Cerebellar cortex (tissue), 1 donor: ENCODE measurements at places on chromosomes 3 and 15.

GRCh38 chr3:23815879-23816278 is 10.1 kb downstream of the UBE2E1 start:
- no peak for DNase-seq

DNA sequence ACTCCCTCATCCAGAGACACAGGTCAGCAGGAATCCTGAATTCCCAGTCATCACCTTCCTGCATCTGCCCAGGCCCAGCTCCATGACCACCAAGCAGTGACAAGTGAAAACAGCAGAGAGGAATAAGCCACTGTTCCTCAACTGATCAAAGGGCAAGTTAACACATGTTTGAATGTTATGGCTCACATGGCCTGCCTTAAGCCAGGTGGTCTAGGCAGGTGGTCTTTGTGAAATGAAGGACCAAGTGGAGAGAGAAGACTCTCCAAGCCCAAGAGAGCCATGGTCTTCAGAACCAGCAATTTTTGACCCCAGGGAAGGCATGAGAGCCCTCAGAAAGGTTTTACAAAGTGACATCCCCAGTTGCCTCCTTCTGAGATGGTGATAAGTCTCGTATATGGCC is 161.8 kb downstream of the EPHB1 start:
- DNase-seq, result no peak

DNA sequence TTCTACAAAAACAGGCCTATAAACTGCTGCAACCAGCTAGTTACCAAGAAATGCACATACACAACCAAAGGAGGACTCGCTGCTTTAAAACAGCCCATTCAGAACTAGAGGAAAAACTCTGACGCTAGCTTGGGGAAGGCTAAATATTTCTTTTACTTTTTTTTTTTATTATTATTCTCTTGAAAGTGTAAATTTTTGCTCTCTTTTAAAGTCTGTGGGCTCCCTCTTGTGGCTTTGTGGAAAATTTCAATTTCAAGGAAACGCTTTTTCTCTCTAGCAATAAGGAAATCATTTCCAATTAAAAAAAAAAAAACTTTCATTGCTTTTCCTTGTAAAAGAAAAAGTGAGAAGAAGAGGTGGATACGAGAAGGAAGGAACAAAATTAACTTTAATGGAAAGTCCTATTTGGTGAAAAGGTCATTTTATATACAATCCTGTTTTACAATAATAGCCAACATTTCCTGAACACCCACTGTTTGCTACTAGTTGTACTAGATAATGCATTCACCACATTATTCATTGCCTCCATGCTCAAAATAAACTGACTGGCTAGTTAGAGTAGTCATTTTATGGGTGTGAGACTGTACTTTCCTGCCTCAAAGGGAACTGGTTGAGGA is 51.2 kb upstream of the SAMMSON start:
- DNase-seq, result peak; percentile 45

- no peak for DNase-seq
Observed at GRCh38 chr15:27134481-27134880, 163.5 kb downstream of the GABRG3 start.

- DNase-seq, result no peak
Observed at GRCh38 chr15:90607361-90607760, 77.6 kb downstream of the CRTC3 start.

DNA sequence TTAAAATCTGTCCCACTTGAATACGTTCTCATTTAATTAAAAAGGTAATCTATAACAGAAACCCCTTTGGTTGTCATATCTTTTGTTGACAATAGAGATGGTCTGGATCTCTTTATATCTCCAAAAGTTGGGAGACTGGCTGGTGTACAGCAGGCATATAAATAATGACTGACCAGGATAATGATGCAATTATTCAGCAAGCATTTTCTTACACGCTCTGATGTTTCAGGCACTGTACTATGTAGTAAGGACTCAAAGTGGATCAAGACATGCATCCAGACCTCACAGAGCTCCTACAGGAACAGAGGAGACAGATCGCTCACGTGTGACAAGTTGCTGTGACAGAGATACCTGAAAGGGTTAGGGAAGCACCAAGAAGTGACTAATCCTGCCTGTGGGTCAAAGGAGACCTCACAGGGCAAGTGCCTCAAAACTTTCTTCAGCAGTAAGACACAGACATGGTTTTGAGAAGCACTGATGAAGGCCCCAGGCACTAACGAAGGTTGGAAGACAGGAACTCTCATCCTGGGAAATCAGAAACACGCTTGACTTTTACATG is 25.7 kb downstream of the VPS39 start:
- DNase-seq, result no peak

DNA sequence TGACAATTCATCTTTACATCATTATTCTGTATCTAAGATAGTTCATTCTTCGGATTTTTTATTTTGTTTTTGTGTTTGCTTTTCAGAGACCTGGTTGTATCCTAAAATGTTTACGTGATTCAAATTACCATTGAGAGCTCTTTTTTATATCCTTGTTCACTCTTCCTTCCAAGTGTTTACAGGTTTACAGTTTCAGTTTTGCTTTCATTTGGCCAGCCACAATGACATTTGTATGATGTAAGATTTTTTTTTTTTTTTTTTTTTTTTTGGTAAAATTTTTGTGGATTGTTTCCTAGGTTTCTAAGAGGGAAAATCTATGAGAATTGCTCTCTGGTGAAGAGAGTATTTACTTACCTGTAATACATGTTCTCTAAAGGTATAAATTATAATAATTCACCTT is 55.0 kb downstream of the SETD5 start:
- no peak for DNase-seq

DNA sequence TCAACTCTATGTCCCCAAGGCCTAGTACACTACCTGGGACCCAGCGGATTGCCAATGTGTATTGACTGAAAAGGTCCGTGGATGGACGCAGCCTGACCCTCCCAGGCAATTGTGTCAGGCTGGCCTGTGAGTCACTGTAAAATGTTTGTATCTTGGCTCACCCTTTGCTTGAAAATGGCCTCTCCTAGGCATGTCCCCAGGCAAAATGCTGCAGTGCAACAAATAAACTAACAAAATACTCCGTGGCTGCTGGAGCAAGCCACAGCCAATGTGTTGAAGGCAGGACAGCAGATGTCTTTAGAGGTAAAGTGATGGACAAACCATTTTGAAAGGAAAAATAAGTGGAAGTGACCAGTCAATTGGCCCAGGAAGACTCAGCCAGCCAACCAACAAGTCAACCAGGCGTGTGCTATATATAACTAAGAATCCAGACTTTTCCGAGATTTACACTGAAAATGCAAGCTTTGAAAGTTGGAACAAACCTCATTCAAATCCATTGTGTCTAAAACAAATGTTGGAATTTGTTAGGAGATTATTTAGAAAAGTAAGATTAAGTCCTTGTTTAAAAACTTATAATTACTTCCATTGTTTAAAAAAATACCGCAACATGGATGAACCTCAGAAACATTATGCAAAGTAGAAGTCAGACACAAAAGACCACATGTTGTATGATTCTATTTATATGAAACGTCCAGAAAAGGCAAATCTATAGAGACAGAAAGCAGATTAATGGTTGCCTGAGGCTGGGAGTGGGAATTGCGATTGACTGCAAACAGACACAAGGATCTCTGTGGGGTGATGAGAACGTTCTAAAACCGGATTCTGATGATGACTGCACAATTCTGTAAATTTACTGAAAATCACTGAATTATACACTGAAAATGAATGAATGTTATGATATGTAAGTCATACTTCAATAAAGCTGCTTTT is 191.2 kb downstream of the TLE3 start:
- no peak for DNase-seq

DNA sequence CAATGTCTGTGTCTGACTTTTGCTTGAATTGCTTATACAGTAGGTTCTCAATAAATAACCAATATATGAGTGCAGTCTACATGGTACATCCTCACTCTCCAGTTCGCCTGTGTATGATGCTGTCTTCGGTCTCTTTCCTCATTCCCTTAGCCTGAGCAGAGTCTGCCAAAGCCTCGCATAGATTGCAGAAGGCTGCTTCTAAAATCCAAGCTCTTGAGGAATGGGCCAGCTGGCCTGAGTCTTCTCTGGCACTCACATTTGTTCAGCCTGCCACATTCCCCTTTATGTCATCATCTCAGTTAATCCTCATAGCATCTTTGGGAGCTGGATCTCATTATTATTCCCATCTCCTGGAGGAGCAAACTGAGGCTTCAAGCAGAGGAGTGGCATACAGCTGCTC is 27.2 kb upstream of the ADAMTS7 start:
- DNase-seq, result peak; percentile 64

DNA sequence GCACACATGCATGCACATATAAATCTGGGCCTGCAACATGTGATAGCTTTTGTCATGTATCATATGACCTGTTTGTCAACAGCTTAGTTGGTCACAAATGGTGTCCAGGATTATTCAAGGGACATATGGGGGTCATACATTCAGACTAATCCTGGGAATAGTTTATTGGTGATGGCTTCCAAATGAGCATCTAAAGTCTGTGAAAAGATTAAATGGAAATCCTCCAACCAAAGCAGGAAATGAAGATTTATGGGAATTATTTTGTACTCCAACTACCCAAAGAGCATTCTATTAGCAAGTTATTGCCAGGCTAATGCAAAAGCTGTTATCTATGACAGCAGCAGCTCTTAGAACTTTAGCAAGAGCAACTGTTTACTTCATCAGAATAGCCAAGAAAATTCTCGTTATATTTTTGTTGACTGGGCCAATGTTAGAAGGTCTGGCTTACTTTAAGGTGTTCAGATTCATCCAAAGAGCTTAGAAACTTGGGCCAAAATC is 7.1 kb downstream of the FSTL1 start:
- DNase-seq, result no peak

- no peak for DNase-seq
Observed at GRCh38 chr15:58862326-58862725, 71.2 kb downstream of the SLTM start.

DNA sequence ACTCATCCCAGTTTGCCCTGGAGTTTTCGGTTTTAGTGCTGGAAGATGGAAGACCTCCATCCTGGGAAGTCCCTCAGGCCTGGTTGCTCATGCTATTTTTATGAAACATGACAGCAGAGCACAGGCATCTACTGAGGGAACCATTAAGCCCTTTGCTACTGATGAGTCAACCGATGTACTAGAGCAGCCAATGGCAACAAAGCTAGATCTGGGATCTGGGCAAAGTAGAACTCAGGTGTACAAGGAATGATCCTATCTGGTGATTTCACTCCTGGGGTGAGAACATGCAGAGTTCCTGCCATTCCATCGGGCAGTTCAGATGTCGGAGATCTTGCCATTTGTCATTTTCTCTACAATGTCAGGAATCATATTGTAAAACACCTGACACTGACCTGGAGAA is 166.2 kb upstream of the NSMCE3 start:
- no peak for DNase-seq

GRCh38 chr3:171248426-171249111 is 211.6 kb downstream of the TNIK start:
- DNase-seq, result no peak

DNA sequence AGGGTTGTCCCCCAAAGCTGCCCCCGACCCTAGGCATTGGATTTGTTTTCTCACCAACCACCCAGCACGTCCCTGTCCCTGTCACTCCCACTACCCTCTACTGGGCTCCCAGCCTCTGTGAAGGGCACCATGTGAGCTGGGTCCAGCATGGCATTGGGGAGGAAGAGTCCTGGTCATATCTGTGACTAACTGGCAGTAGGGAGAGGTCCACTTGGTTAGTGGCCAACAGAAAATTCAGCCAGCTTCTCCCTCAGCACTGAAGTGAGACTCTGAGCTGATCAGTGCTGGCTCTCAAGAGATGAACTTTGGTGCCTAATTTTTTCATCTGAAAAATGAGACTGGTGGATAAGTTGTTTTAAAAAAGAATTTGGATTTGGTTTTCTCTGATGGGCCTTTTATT is 11.3 kb upstream of the KIF23 start:
- DNase-seq, result no peak

DNA sequence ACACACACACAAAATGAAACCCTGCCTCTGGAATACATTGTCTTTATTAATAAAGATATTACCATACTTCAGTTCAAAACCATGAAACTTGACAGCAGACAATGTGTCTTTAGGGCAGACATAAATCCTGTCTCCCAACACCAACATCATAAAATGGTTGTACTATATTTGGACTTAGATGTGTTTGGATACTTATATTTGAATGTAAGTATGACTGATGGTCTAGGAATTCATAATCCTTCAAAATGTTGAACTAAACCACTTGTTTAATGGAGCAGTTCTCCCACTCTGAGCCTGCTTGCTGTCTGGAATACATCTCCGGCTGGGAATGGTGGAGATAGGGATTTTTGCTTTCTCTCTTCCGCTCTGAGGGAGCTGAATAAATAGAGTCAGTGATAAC is 10.6 kb downstream of the FBN1 start:
- no peak for DNase-seq

DNA sequence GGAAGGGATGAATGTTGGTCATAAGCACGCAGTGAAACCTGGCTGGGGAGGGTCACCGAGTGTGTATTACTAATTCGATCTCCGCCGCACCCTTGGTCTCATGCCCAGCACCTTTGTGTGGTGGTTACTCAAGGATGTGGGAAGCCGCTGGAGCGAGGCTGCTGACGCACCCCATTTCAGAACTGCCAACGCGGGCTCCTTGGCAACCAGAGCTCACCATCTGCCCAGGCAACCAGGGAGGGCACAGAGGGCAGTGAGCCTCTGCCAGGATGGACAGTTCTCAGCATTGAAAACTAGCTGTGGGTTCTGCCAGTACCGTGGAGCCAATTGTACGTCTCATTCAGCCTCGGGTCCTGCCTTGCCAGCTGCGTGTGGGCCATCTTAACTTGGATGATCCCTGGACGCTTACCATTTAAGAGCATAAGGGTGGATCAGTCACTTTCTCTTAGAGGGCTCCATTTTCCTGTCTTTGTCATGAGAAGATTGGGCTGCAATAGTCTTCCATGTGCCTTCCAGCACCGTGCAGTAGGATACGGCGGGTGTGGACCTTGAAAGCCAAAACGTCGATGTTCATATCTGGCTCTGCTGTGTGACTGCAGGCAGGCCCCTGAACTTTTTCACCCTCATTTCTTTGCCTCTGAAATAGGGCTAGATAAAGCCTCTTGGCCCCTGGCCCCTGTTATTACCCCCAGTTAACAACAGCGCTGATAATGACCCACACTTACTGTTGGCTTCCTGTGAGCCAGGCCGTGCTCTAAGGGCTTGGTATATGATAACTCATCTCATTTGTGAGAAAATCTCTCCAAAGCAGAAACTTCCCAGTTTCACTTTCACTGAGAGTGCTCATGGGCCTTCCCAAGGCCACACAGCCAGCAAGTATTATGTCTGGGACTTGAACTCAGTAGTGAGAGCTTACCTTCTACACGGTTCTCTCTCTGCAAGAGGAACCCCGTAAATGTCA is 238.8 kb downstream of the OPA1 start:
- peak; percentile 9 for DNase-seq

GRCh38 chr3:1092771-1093170 is at the start of gene CNTN6:
Gene CNTN6, plus strand, starts transcription at chr3:1093024. Its CDS starts 54,985 bp downstream, at chr3:1148009.
- DNase-seq, result peak; percentile 81

GRCh38 chr3:71876135-71877105 is 91.5 kb upstream of the PROK2 start:
- no peak for DNase-seq

DNA sequence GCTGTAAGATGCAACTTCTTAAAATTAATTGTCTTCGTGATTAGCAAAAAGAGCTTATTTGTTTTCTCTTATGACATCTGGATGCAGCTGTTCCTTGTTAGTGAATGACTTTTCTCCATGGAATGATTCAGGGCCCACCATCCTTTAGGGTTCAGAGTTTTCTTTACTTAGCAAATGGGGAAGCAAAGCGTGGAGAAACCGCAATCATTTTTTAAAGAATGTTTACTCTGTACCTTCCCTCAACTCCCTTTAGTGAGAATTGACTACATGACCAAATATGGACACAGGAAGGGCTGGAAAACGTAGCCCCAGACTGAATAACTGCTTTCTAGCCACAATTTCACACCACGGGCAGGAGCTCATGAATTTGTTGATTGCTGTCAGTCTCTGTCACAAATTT is 130.1 kb downstream of the EDEM1 start:
- no peak for DNase-seq

GRCh38 chr3:73467211-73467610 is 157.5 kb downstream of the PDZRN3 start:
- DNase-seq, result no peak
